ENCODE measurements at places on chromosomes 5 and 9.

DNA sequence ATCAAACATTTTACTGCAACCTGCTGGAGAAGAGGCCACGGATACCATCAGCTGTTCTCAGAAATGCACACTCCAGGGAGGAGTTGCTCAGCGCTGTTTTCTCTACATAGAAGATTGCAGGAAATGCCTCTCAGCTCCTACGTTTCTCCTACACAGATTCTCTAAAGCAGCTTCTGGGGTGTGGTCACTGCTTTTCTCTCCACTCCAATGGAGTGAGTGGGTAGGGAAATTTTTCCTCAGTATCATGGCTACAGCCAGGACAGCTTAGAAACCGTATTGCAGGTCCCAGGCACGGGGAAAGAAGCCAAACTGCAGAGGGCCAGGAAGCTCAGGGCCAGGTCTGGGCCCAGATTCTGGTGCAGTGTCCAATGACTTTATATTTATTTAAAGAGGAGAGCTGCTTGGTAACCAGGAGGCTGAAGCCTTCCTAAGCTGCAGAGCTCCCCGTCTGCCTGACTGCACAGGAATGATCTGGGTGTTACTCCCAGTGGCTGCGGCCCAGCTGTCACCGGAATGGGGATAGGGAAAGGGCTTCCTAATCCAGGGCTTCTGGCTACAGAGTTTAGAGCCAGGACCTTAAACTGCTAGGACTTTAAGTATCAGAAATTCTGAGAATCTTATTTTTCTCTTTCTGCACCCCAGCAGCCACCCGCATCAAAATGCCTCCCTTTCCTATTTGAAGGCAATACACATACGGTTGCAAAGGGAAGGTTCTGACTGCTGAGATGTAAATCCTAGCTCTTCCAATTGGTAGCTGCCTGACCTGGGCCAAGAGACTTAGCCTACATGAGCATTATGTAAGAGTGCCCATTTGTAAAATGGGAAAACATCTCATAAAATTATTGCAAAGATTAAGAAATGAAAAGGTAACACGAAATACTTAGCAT, 1.4 kb upstream of the SPTAN1 start:
- DNase-seq: no peak

GRCh38 chr5:80655231-80655774, 520 bp upstream of the DHFR start:
- no peak for DNase-seq

GRCh38 chr9:124558777-124559470, 51.7 kb upstream of the NR5A1 start:
- DNase-seq: no peak

DNA sequence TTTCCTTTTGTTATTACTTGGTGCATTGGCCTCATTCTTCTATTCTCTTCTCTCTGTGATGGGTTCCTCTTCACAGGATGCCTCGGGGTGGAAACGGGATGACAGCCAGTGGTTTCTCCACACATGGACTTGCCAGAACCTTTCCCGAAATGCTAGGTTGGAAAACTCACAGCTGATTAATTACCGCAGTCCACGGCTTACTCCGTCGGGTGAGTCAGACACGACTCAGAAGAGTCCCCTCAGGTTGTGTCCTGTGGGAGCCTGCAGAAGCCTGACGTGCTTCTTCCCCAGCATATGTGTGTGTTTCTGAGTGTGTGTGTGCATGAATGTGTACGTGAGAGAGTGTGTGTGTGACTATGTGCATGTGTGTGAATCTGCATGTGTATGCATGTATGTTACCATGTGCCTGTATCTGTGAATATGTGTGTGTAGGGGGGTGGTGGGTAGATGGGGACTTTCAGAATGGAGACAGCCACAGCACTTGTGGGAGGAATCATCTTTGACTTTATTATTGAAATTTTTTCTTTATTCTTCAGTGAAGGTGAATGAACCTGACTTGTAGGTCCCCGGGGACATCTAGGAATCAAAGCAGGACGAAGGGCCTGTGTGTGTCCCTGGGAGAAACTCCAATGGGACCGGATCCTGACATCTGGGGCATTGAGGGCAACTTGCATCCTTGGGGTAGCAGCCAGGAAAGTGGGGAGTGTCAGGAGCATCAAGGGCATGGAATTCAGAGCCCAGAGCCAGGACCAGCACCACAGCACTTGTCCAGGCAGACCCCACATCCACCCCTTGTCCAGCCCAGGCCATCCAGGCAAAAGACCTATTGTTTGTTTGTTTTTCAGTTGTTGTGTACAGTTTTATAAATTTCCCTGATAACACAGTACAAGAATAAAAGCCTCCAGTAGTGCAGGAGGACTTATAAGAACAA, 21.9 kb upstream of the MED10 start:
- no peak for DNase-seq

GRCh38 chr5:514101-514485, 10.2 kb downstream of the SLC9A3 start:
- no peak for DNase-seq

DNA sequence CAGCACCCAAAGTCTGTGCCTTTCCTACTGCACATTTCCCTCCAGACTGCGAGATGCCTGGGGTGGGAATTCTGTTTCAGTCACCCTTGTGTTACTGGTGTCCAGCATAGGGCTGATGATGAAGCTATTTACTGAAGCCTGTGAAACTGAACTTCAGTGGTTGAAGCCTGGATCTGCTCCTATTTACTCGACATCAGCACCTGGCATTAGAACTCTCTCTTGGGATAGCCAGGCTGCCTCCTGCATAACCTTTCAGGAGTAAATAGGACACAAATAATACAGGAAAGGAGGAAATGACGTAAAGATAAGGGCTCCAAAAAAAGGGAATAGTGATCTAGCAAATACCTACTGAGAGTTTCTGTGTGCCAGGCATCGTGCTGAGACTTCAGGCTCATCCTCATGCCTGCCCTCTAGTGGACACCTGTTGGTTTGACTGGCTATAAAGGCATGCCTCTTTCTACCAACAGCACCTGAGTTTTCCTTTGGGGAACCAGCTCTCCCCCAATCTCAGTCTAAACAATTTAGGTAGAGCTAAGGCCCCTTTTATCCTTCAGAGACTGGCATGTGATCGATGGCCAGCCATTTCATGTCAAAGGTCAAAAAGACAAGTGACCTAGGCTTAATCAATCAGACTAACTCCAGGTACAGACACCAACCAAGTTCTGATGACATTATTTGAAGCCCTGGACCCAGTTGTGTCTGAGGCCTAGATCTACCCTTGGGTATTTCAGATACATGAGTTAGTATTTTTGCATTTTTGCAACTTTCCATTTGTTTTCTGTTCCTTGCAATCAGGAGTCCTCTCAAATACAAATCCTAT, 192.1 kb upstream of the TRIM32 start:
- DNase-seq: no peak

DNA sequence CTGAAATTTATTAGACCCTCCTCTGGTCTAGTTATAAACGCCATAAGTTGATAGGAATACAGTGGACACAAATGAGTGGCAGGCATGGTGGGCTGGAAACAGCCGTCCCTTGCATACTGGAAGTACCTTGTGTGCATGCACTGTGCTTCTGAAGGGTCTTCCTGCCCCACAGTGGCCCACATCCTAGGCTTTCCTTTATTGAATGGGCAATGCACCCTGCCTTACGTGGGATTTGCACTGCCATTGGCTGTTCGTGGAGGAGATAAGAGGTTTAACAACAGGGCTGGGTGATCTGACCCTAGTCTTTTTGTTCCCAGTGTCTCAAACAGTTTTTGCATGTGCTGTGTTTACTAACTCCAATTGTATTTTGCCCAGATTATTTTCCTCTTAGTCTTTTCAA, 480.8 kb downstream of the GADD45G start:
- DNase-seq: no peak

DNA sequence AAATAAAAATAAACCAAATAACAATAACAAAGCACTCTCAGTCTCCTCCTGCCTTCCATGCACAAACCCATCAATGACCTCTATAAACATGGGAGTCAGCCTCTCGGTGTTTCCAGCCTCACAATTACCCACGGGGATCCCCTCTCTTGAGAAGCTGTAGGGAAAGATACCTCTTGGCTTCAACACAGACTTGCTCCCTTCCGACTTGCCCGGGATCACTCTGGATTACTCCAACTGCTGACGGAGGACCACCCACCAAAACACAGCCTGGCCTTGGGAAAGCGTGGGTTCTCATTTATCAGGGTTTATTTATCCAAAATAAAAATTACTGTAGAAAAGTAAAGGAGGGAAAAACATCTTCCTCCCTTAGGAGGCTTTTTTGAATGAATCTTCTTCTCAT, 11.5 kb upstream of the NKX2-5 start:
- no peak for DNase-seq

GRCh38 chr9:89845321-89845720, 240.5 kb downstream of the GADD45G start:
- DNase-seq: no peak

Data from T-helper 17 cell (primary cell).